Activated CD4-positive, alpha-beta memory T cell treated with anti-CD3 and anti-CD28 coated beads for 36 hours (primary cell): ENCODE measurements at places on chromosomes 4 and X. TPM values are rescaled to one million over a fixed set of nuclear protein-coding genes. Genes with fewer than 3 reads are reported as not detected.
A peak's percentile ranks its signal among the peaks of the same experiment; 100 is the strongest.

- no peak for DNase-seq
Measured at GRCh38 chrX:149571770-149572169, 15.5 kb downstream of the MAGEA9B start.

DNA sequence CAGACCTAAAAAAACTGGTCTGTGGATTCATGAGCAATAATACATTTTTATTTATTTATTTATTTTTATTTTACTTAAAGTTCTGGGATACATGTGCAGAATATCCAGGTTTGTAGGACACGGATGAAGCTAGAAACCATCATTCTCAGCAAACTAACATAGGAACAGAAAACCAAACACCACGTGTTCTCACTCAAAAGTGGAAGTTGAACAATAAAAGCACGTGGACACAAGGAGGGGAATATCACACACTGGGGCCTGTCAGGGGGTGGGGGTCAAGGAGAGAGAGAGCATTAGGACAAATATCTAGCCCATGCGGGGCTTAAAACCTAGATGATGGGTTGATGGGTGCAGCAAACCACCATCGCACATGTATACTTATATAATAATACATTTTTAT is 705.9 kb downstream of the RAB28 start:
- no peak for DNase-seq

GRCh38 chrX:35800474-35800873 is 2.3 kb downstream of the MAGEB16 start:
- no peak for DNase-seq

PHEX gene
- 3.2 TPM for total RNA-seq

RTL9 gene
- total RNA-seq = not detected

GRCh38 chrX:134171661-134172587 is 65.1 kb upstream of the CCDC160 start:
- DNase-seq = peak; percentile 57

DNA sequence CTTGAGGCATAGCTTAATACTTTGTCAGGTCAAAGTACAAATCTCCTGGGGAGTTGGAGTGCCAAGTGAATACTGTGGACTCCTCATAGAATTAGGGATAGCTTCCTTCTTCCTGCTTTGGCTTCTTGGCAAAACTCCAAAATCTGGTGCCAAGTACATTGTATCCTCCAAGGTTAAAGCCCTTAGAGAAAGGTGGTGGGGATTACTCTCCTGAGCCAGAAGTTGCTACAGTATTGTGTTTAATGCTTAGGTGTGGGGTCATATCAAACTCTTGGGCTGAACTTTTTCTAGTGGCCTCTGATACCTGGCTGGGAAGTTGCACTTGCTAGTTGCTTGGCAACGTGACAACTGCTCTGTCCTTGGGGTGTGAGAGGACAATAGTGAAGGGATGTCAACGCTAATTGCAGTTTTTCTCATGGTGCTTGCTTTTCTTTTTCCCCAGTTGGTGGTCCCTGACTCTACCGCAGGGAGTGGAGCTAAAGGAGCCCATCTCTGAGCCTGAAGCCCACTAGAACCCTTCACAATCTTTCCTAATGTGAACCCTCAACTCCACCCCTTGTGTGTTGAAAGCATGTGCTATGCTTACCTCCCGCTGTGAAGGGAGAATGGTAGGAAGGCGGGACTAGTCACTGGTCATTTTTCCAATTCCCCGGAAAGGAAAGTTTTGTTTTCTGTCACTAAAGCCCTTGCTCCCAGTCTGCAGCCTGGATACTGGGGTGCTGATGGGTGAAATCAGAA is 35.5 kb downstream of the DLG3 start:
- no peak for DNase-seq

GRCh38 chr4:164700471-164700870 is 53.5 kb upstream of the SMIM31 start:
- no peak for DNase-seq

DNA sequence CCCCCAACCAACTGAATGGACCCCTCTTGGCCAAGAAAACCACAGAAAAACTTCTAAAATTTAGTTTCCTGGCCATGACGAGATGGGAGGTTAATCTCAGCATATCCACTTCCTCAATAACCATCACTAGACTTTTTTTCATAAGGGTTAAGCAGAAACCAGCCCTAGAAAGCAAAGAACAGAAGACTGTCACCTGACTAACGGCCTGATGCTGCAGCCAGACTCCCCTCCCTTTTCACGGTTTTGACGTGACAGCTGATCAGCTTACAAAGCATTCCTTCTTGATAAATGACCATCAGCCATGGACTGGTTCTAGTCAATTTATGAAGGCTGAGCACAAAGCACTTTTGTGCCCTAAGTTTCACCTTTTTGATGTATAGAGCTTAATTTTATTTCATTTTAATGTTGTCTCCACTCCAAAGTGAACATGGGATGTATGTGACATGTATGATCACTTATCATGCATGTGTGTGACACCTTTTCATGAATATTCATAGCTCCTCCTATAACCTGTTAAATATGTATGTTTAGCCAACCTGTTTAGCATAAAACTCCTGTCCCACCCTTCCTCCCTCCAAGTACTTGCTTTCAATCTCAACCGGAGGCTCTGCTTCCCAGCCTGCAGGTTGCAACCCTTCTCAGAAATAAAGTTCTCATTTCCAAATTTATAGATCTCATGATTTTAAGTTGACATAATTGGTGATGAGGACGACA is 56.3 kb downstream of the SERTM2 start:
- DNase-seq = no peak

GRCh38 chr4:159077702-159078495 is 25.0 kb upstream of the RAPGEF2 start:
- no peak for DNase-seq

DNA sequence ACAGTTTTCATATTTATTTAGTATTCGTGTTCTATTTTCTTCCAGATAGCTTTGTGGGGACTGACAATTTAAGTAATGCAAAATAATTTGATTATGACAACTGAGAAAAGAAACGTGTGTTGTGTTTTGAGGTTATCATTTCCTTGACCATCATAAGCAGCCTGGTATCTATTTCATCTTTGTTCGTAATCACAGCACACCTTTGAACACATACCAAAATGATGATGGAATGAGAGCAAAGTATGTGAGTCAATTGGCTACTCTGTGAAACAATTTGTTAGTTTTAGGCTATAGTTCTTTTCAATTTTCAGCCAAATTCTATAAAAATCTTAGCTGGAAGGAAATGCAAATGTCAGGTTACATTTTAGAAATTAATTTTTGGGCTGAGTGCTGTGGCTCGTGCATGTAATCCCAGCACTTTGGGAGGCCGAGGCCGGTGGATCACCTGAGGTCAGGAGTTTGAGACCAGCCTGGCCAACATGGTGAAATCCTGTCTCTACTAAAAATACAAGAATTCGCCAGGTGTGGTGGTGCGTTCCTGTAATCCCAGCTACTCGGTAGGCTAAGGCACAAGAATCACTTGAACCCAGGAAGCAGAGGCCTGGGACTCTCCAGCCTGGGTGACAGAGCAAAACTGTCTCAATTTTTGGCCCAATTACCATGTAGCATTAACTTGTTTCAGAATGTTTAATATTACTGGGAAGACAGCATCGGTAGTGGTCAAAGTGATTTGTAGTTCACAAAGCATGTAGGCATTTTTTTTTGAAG is 1.1 kb upstream of the DUSP21 start:
- DNase-seq = no peak

DNA sequence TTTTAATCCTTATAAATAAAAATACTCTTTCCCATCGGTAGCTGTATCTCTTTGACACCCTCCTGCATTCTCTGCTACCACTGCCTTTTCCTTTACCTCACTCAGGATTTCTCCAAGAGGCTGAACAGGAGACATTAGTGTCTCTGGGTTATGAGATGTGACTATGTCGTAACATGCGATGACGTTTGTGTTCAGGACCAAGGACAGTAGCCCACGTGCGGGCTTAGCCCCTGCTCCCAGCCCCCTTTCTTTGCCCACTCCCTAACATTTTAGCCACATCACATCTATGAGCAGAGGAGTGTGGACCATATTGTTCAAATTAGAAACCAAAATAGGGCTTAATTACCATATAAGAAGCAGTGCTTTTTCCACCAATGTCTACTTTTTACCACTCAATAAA is 369.3 kb downstream of the FBXW7 start:
- DNase-seq = no peak

GRCh38 chr4:17195461-17196275 is 297.2 kb upstream of the LDB2 start:
- no peak for DNase-seq

CYLC1 gene
- total RNA-seq = not detected

CT55 gene
- not detected for total RNA-seq

DNA sequence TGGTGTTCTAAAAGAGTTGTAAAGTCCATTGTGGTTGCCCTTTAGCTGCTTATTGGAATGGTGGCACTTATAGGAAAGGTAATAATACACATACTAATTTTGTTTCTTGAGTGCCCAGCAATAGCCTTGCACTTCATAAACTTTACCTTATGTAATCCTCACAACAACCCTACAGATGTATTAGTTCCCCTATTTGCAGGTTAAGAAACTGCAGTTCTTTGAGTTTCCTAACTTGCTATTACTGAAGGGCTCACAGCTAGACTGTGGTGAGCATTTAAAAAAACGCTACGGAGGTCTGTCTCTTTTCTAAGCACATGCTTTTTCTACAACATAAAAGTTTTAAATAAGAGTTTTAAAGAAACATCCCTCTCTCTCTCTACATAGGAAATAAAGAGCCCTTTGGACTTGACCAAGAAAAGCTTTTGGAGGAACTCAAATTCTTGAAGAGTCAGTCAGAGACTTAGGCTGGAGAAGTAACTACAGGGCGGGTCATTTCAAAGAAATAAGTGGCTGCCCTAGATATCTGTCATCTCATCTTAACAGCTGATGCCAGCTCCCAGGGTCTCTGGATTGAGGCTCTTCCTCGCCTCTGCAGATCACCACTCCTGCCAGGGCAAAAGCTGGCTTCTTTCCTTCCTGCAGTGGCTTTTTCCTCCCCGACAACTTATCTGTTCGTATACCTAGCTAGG is 42.0 kb upstream of the FBXW7 start:
- DNase-seq = no peak

RGN gene
- total RNA-seq = not detected

GRCh38 chr4:146191766-146192458 is 16.4 kb downstream of the LSM6 start:
- no peak for DNase-seq

COL4A6 gene
- not detected for total RNA-seq

- DNase-seq = no peak
Measured at GRCh38 chrX:129698150-129698549, 40.6 kb upstream of the XPNPEP2 start.

GRCh38 chr4:108166441-108167315 is 2.1 kb downstream of the LEF1 start:
- peak; percentile 81 for DNase-seq

GRCh38 chrX:150903110-150903508 is 4.6 kb upstream of the CD99L2 start:
- no peak for DNase-seq

DNA sequence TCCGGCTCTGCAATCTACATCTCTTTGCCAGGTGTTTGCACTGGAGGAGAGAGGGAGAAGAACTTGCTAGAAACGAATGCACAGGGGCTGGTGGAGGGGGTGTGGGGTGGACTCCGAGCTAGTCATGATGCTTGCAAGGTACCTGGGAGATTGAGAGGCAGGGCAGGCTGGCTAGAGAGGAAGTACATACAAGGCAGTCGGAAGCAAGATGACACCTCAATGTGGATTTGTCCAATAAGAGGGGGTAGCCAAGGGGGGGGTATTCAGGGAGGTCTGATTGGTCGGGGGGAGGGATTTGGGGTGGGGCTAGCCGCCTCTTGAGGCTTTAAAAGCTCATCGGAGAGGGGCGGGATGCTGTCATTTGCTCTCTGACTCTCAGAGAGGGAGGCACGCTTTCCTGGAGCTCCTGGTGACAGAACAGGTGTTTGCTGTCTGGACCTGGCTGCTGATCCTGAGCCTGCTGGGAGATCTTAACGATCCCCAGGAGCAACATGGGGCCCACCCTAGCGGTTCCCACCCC is at the start of gene GPR50:
Gene GPR50 (plus strand): TSS at position 354 of the 520 bp plus-strand sequence. CDS start 138 bp downstream, at position 492.
- DNase-seq = no peak

- DNase-seq = no peak
Measured at GRCh38 chrX:147679356-147680005, 232.2 kb upstream of the FMR1 start.

DNA sequence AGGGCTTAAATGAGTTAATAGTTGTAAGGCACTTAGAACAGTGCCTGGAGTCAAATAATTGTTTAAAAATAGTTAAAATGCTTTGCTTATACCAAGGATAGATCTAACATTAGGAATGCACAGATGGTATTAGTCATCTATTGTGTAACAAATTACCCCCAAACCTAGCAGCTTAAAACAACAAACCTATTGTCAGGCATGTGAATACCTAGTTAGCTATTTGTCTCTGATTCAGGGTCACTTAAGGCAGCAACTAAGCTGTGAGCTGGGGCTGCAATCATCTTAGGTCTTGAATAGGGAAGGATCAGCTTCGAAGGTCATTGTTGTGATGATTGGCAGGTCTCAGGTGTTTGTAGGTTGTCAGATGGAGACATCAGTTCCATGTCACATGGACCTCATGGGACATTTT is 42.4 kb upstream of the AGA start:
- no peak for DNase-seq

RNF4 gene
- total RNA-seq = 90.3 TPM

DNA sequence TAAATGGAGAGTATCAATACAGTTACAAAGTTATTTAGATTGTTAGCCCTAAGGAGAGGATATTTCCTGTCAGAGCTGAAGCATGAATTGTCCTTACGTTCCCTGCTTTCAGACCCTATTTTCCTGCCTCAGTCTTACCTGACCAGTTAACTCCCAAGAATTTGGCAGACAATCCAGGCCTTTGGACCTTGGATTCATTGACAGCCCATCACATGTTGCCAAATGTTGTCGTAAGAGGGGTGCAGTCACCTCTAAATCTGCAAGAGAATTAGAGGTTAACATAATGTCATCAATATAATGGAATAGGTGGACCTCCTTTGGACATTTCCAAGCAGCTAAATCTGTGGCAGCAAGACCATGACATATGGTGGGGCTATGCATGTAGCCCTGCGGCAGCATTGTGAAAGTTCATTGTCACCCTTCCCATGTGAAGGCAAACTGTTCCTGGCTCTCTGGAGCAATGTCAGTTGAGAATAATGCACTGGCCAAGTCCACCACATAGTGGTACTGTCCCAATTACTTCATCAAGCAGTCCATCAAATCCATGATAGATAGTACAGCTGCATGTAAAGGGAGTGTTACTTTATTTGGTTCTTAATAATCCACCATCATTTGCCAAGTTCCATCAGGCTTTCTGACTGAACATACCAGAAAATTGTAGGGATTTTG is 1137.0 kb upstream of the POU3F4 start:
- DNase-seq = no peak
